ENCODE measurements at places on chromosomes 1 and 21. TPM values are rescaled to one million over a fixed set of nuclear protein-coding genes. Genes with fewer than 3 reads are reported as not detected.

Gene RHOU
- 4.7 TPM for total RNA-seq

Gene RGS5
- 7.6 TPM for total RNA-seq

Gene CA6
- total RNA-seq = 2.1 TPM

Gene KIF14
- total RNA-seq = not detected

Gene PRKCZ
- total RNA-seq = 3.6 TPM

DNA sequence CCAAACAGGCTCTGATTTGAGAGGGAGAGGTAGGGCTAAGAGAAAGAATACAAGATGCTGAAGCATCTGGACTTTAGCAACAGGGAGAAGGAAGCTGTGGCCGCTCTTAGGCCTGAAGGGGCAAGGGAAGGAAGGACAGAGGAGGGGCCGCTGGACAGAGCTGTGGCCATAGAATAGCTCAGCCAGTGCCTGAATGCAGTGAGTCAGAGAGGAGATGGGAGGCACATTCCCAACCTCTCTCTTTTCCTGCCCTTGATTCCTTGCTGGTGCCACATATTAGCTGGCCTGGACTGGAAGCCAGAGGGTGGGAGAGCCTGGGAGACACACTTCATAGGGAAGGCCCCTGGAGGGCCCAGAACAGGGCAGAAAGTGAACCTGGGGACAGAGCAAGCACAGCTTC lies 83.4 kb upstream of the POU3F1 start:
- DNase-seq = no peak

DNA sequence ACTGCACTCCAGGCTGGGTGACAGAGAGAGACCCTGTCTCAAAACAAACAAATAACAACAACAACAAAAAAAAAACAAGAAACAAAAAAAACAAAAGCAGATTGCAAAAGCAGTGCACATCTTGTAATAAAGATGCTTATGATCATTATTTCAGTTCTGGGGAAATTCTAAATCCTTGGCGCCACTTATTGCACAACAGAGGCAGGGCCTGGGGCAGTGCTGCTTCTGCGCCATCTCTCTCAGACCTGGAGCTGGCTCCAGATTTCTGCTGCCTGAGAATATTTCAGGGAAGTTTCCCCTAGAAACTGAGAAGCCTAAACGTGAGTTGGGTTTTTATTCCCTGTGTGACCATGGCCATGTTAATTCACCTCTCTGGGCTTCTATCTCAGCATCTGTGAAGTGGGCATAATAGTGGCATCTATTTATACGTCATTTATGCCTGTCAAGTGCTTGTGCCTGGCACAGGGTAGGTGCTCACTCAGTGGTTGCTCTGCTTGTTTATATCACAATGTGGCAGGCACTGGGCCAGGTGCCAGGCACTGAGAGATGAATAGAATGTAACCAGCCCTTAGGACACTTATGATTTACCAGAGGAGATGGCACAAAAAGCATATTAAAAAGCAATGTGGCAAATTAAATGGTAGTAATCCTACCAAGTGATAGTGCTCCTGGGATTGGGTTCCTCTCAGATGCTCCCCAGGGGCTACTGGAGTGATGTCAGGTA lies 67.9 kb downstream of the MDM4 start:
- no peak for DNase-seq

DNA sequence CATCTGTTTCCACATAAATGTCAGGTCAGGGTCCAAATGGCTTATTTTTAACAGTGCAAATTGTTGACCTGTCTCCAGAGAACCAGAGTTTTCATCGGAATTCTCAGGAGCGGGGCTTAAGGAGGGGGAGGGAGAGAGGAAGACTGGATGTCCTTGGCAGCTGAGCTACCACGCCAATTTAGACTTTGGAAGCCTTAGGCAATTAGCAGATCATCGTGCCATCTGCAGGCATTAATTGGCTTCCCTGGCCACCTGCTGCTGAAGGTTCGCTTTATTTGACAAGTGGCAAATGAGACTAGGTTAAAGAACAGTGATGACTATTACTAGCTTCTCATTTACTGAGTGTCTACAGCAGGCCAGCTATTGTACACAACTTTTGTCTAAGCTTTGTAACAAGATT lies 43.7 kb downstream of the HLX start:
- DNase-seq = no peak

- no peak for DNase-seq
Observed at GRCh38 chr1:92826792-92827191, 5.0 kb upstream of the RPL5 start.

GRCh38 chr21:27424601-27425000 lies 457.7 kb upstream of the ADAMTS5 start:
- DNase-seq = no peak

DNA sequence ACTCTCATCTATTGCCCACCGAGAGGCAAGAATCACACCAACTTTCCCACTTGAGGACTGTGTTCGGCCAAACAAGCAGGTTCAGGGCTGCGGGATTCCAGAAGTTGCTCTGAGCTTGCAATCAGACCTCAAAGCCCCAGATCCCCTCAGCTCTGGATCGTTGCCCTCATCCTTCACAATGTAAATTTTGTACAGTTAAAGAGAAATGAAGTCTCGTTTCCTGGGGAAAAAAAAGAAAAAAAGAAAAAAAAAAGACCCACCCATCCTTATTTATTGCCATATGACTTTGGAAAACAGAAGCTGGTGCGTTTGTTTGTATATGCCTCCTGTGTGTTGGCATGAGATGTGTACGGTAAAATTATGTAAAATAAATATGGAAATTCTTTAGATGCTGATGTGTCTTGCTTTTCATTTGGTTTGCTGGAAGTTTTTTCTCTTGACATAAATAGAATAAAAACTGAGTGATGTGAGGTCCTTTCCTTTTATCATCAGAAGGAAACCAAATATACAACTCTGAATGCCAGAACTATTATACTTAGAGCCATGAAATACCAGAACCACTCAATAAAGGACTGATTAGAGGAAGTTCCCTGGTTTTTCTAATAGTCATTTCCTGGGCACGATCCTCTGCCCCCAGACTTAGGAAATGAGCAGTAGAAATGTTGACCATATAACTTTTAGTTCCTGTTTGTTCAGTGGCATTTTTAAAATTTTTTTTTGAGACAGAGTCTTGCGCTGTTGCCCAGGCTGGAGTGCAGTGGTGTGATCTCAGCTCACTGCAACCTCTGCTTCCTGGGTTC lies 48.7 kb downstream of the LHX4 start:
- no peak for DNase-seq

- no peak for DNase-seq
Observed at GRCh38 chr1:234495231-234495990, 16.4 kb upstream of the TARBP1 start.

GRCh38 chr1:234484991-234485739 lies 6.2 kb upstream of the TARBP1 start:
- no peak for DNase-seq

DNA sequence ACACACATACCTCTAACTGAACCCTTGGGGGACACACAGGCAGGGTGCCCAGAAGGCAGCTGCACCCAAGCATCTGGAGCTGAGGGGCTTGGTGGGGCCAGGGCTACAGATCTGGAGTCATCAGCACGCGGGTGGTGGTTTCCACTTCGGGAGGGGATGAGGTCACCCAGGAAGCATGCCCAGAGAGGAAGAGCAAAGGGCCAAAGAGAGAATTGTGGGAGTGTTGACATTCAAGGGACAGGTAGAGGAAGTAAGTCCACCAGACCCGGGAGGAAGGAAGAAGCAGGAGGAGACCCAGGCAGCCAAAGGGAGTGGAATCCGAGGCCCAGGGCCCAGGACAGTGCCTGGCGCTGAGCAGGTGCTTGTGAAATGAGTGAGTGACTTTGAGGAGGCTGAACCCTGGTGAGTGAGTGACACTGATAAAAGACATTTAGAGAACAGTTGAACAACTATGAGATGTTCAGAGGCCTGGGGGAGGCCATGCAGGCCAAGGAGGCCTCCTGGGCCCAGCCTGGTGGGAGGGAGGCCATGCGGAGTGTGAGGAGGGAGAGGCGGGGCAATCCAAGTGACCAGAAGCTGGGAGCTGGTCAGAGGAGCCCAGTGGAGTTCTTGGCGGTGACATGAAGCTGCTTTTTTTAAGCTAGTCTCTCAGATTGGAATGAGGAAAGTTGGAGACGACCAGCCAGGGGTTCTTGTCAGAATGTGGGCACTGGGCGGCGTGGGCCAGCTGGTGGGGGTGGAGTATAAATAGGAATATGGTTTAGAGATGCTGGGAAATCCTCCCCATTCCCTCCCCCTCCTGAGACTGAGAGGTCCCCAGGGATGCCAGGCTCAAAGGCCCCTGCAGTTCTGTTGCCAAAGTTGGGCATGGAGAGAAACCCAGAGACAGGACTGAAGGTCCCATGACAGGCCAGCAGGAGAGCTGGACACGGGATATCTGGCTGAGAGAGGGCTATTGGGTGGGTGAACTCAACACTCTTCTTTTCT lies 7.9 kb downstream of the CDK18 start:
- no peak for DNase-seq

DNA sequence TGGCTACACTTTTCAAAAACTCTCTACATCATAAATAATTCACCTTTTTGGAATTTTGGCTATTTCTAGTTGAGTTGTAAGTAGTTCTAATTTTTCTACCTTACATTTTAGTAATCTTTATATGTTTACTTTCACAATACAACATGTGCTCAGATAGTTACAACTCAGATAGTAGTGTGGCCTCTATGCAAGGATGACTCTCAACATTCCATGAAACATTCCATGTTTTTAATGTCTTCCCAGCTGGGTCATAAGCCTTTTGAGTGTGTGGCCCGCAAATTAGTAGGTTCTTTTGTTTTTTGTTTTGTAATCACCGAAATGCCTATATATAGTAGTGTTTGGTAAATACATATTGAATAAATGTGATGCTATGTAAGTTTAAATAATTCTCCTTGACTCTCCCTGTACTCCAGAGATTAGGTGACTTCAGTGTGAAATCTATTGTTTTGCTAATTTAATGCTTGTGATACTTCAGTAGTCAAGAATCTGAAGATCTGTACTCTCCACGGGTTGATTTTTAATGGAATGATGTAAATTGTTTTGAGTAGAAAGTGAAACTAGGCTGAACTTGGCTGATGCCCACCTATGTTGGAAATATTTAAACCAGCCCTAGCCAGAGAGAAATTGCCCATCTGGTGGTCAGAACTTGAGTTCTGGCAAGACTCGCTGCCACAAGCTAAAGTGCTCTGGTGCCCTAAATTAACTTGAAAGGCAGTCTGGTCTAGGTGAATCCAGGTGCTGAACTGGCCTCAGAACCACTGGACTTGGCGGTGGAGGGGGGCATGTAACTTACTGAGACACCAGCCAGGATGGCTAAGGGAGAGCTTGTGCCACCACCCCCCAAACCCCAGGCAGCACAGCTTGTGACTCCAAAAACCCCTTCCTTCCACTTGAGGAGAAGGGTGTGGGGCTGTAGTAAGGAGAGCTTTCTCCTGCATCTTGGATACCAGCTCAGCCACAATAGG lies 165.6 kb downstream of the USP25 start:
- no peak for DNase-seq

Measured in naive thymus-derived CD4-positive, alpha-beta T cell (primary cell).